ENCODE measurements at places on chromosomes 1 and 21. TPM values are rescaled to one million over a fixed set of nuclear protein-coding genes. Genes with fewer than 3 reads are reported as not detected.

Gene FAM72D
- 0.73 TPM for total RNA-seq

Gene CFAP45
- total RNA-seq = 0.48 TPM

Gene BGLAP
- 0.40 TPM for total RNA-seq

Gene IFNLR1
- 3.8 TPM for total RNA-seq

Gene CFAP107
- not detected for total RNA-seq

Gene FBLIM1
- 46.0 TPM for total RNA-seq

GRCh38 chr1:155126556-155127104 is 1.0 kb upstream of the EFNA1 start:
- DNase-seq = no peak

- DNase-seq = no peak
These were observed 60.1 kb downstream of the IER5 start for GRCh38 chr1:181148636-181149035.

DNA sequence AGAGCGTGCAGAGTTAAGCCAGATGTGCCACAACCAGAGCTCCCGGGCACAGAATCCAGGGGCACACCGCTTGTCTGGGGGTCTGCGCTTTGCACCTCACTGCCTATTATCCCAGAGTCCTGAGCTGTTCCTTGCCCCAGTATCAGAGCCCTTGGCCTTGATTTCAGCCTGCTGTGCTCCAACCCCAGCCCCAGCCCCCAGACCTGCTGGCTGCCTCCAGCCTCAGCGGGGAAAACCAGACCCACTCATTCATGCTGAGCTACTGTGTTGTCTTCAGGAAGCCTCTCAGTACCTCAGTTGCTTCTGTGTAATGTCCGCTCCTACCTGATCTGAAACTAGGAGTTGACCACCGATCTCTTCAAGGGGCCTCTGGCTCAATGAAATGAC is 1.1 kb downstream of the IKBKE start:
- DNase-seq = no peak

DNA sequence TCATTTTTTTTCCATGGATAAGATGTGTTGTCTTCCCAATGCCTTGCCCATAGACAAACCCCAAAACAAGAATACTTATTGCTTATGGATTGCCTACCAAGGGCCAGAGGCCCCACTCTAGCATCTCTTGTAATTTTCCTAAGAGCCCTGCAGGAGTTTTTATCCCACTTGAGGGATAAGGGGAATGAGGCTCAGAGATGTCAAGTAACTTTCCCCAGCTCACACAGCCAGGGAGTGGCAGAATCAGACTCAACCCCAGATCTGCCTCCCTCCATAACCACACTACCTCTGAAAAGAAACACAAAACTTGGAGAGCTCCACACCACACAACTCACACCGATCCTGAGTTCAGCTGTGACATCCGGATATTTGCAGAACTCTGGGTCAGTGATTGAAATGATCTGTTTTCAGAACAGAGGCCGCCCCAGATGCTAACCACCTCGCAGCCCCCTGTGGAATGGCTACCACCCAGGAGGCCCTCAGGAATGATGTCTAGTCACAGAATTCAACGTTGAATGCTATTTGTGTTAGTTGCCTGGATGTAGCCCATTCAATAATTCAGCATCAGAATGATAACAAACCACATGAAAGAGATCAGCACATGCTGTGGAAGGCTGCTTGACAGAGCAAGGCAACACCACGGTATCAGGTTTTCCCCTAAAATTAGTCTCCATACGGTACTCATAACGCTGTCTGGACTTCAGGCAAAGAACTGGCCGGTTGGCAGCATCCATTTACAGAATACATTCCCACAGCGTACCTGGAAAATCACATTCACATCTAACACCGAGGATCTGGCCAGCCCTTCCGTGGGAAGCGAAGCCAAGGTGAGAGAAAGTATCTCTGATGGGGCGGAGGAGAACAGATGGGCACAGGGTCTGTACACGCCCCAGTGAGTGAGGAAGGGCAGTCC is 231.9 kb downstream of the TOMM20 start:
- DNase-seq = no peak

- DNase-seq = no peak
These were observed 52.1 kb upstream of the CD5L start for GRCh38 chr1:157893686-157894085.

DNA sequence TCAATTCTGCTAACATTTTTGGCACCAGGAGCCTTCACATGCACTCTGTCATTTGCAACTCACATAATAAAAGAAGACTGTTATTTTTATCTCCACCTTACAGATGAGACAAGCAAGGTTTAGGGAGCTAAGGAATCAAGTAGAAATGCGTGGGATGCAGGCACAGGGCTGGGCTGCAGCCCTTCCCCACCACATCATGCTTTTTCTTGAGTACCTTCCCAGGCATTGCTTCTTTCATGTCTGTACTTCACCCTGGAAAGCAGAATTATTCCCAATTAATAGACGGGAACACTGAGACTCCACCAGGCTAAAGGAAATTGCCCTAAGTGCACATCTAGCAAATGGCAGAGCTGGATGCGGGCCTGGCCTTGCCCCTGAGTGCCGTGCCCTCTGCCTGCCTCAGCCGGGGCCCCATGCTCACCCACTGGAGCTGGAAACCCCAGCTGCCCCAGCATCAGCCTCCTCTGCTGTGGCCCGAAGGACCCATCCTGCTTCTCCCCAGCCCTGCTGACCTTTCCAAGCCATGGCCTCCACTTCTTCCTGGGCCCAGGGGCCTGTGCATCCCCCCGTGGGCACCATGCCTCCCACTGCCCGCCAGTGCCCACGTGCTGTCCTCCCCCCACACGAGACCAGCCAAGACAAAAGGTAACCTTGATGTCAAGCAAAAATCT is 257.5 kb downstream of the TOMM20 start:
- no peak for DNase-seq

DNA sequence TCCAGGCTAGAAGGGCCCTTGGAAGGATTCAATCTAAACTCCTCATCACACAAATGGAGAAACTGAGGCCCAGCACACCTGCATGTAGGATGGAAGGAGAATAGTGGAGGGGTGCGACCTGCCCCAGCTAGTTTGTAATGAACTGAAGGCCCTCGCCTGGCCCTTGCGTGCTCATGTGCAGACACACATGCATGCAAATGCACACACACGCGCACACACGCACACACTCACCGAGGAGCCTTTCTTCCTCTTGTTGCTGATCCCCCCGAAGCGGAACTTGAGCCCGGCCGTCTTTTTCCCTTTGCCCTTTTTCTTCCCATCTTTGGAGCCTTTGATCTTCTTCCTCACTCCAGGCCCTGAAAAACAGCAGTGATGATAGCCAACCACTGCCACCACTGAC is 27.9 kb downstream of the CHD5 start:
- DNase-seq = no peak

DNA sequence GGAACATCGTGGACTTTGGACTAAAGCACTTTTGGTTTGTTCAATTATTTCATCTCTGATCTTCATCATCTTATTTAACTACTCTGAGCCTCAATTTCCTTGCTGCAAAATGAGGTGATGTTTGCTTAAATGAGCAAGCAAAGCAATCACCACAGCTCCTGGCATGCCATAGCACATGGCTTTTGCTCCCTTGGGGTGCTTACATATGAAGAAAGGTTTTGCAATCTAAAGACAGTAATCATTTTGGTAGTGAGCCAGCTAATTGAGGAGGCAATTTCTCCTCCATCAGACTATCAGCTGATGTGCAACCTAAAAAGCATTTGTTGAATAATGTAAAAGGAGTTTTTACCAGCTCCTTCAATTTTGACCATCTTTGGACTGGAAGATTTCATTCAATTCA is 68.8 kb upstream of the KCNJ15 start:
- no peak for DNase-seq

DNA sequence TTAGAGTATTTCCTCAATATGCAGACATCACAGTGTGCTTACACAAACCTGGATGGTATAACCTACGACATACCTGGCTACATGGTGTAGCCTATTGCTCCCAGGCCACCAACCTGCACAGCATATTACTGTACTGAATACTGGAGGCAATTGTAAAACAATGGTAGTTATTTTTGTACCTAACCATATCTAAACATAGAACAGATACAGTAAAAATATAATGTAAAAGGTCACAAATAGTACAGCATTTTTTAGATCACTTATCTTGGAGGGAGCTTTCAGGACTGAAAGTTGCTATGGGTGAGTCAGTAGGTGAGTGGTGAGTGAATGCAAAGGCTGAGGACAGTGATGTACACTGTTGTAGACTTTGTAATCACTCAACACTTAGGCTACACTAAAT is 492.3 kb downstream of the MRPL39 start:
- DNase-seq = no peak

GRCh38 chr1:226754097-226754496 is 15.0 kb upstream of the ITPKB start:
- DNase-seq = no peak
